ENCODE measurements at places on chromosomes 2 and 18.

DNA sequence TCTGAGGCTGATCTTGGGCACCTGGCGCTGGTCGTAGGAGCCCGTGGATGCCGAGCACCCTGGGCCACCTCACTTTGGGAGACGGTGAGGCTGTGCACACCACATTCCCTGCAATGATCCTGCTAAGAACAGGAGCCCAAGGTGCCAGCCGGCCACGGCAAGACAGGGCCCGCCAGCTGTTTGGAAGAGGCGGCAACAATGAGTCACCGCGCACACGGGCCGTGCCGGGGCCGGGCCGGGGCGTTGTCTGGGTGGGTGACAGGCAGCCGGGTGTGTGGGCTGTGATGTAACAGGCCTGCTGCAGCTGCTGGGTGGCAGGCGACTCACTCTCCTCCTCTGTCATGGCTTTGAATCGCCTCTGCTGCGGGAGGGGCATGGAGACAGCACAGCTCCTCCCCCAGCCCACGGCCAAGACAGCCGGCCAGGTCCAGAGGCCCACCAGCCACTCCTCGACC lies 49.7 kb upstream of the ODC1 start:
- peak; percentile 95 for DNase-seq

DNA sequence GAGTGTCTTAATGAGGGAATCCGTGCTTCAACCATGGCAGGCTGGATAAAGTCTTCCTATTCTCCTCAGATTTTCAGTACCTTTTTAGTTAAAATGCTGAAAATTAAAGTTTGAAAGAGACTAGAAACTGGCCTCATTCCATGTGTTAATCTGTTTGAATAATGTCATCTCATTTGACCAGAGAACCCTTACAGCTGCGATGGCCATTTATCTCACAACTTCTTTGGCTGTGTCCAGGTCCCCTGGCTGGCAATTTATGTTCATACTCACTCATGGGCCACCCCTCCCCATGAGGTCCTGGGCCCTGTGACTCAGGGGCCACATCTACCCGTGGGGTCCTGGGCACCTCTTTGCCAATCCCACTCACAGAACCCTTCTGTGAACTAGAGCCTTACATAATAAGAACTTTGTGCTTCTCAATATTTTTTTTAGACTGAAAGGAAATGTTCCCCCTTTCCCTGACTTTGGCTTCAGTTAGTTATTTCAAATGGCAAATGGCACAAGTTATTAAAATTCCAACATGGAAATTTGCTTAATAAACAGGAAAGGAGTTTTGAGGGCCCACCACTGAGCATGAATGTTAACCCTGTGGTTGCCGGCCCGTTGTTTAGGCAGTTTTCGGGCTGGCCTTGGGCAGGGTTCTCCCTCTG lies 134.6 kb downstream of the UXS1 start:
- DNase-seq, result no peak

- peak; percentile 84 for DNase-seq
Observed at GRCh38 chr2:24429197-24430074, 61.6 kb upstream of the NCOA1 start.

- DNase-seq, result peak; percentile 84
Observed at GRCh38 chr2:18788592-18788991, 199.2 kb upstream of the NT5C1B start.

DNA sequence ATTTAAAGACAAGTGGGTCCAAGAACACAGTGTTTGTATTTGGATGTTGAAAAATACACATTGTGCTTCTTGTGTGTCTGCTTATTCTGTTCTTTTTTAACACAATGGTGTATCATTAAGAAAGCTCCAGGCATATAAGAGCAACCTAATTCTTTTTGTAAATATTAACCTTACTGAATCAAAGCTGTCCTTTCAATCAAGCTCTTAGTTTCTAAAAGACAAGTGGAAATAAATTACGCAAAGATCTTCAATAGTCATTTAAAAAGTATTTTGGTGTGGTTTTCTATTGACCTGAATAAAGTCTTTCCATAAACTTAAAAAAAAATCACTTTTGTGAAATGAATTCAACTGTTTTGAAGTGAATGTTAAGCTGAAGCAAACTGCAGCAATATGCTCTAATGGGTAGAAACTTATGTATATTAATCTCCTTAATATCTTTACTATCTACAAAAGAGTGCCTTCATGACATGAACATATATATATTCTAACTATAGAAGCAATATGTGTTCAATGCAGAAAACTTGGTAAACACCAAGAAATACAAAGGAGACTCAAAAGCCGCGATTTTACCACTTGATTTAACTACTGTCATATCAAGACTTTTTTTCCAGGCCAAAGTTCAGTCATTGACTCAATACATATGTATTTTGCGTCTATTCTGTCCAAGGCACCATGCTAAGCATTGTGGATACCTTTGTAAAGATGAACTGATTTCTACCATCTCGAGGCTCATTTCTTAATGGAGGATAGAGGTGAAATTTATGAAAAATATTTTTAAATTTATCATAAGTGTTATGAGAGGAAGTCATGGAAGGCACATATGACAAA lies 97.7 kb downstream of the ARHGAP15 start:
- no peak for DNase-seq

GRCh38 chr2:204544961-204545860 lies at the start of gene PARD3B:
TSS of gene PARD3B (plus strand) at chr2:204545475. CDS start at chr2:204546000, 525 bp downstream.
- peak; percentile 54 for DNase-seq

DNA sequence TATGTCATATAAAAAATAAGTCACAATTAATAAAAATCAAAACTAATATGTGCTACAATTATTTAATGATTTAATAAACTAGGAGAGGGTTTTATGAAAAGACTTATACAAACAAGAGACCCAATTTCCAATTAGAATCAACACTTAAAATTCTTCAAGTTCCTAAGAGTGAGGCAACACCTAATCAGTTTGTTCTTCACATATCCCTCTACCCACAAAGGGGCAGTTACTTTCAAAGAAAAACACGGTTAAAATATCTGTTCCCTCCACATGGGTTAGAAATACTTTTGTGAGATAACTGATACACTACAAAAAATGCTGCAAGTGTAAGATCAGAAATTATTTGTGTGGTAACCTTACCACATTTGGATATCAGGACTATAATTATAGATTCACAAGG lies 357.0 kb downstream of the ERBB4 start:
- no peak for DNase-seq

- DNase-seq, result no peak
Observed at GRCh38 chr2:174383796-174384195, 11.7 kb upstream of the SCRN3 start.

DNA sequence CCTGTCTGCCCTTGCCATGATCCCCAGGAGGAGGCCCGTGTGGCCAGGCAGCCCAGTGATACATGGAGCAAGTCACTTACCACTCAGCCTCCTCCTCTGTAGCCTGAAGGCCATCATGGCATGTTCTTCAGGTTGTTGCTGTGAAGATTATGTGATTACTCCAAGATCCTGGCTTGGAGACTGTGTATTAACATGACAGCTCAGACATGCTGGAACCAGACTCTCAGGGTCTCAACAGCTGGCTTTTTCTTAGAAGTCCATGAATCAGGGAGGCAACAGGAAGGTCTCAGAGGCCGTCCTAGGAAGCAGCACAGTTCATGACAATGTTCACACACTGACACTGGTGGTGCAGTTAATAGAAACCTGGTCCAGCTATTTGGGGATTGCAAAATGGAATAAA lies 158.6 kb upstream of the TWIST2 start:
- no peak for DNase-seq

DNA sequence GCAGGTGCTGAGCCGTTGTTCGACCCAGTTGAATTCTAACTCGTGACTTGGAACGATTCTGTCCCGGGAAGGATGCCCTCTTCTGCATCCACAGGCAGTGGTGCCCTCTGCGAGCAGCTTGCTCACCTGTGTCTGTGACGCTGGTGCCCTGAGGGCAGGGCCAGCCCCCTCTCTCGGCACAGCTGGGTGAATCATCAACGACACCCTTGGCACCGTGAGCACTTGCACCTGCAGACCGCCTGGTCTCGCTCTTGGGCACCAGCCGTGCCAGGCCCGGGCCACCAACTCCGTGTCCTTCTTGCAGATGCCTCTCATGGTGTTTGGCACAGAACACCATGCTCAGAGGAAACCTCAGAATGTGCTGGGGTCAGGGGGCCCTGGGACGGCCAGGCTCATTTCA lies 75.0 kb downstream of the SLC66A2 start:
- no peak for DNase-seq

DNA sequence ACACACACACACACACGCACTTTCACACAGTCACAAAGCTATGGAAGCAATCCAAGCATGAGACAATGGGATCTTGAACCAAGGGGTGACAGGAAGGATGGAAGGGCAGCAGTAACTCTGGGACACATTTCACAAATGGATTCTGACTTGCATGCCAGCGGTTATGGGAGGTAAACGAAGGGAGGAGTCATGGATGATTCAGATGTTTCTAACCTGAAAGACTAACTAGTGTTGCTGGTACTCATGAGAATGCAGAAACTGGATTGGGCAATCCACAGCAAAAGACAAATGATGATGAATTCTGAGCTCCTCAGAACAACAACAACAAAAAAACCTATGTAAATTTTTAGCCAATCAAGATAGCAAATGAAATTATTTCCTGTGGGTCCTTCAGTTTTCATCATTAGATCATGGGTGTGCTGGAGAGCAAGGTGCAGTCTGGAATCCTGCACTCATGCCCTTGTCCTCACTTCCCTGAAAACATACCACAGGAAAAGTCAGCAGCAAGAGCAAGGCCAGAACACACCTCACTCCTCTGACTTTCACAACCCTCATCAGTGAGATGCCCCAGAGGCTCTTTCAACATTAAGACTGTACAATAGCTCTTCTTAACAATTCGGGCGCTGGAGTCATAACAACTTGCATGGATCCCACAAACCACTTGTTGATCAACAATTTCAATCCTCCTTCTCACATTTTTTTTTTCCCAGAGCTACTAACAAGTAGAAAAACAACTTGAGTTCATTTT lies 32.6 kb downstream of the ABCA12 start:
- peak; percentile 23 for DNase-seq

DNA sequence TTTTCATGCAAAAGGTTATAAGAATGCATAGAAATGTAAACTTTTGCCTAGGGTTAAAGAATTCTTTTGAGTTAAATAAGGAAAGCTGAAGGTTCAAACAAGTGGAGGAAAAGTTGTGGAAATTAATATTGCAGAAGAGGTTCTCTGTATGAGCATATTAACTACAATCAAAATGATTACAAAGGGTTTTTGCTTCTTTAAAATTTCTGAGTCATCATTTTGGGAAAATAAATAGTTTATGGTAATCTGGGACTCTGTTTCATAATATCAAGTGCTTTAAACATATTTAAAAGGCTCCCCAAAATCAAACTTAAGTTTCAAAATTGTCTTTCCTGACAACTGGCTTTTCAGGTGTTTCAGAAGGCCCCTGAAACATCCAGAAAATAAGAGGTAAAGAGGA lies 415.7 kb downstream of the ZNF804A start:
- DNase-seq, result no peak

DNA sequence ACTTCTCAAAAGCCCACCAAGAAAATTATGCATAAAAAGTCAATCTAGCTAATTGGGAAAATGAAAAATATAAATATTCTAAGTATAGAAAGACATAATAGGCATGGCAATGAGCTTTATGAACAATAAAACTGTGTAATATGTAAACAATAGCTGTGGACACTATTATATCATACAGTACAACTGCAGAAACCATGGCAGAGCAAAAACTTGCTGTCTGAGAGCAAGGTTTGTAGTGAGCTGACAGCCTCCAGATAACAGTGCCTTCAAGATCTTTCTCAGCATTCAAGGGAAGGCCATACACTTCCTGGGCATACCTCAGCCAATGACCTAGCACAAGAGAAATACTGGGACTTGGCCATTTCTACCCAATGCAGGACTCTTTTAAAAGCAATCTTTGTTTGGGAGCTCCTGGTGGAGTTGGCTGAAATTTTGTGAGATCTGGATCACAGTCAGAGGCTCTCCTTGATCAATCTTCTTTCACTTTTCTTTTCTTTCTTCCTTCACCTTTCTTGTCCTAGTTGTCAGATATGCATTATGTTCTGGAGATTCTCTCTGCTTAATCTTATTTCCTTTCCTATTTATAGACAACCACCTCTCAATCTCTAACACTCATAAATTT lies 427.2 kb upstream of the UBE2E3 start:
- no peak for DNase-seq

DNA sequence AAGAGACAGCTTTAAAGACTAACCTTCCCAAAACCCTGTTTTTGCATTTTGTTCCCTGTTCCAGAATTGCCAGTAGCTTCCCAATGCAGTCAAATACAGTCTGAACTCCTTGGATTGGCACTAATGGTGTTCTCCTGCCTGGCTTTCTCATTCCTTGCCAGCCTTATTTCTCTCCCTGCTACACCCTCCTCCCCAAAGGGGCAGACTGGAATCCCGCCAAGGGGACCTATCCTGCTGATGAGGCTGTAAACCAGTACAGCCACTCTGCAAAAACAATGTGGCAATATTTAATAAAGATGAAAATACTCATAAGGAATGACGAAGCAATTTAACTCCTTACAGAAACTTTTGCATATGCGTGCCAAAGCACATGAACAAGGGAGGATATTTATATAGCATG lies 4.5 kb upstream of the SLC4A5 start:
- no peak for DNase-seq

DNA sequence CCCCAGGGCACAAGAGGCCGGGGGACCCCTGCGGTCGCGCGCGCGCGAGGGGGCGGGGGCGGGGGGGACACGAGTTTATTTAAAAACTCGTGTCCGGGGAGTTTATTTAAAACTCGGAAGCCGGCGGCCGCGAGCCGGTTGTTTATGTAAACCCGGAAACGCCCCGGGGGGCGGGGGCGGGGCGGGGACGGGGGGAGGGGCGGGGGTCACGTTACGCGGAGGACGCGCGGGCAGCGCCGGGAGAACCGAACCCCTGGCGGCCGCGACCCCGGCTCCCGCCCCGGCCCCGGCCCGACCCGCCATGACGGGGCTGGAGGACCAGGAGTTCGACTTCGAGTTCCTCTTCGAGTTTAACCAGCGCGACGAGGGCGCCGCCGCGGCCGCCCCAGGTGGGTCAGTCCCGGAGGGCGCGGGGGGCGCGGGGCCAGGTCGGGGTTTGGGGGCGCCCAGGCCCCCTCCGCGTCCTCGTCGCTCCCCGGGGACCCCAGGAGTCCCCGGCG lies 4.4 kb downstream of the NFATC1 start:
- no peak for DNase-seq

All from A172 (cell line).